Right lung (tissue), 10 donors: ENCODE measurements at places on chromosomes 6 and 20.

DNA sequence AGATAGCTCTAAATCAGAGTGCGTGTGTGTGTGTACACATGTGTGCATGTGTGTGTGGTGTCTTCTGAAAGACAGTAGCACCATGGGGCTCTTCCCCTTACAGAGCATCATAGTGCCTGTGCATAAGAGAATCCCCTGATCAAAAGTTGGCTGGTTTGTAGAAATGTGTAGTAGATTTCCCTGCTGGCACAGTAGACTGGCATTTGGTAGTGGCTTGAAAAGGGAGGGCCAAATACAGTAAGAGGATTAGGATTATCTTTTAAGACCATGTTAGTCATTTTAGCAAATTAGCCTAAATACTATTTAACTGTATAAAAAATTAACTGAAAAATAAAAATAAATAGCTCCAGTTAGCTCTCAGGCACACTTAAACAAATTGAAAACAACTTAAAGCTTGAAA lies 112.6 kb downstream of the B3GAT2 start:
- DNase-seq: no peak

- DNase-seq: peak; percentile 74
These were observed 43.1 kb upstream of the TNFAIP3 start for GRCh38 chr6:137823826-137824555.

- DNase-seq: no peak
These were observed 7.0 kb downstream of the BEND3 start for GRCh38 chr6:107108201-107108890.

DNA sequence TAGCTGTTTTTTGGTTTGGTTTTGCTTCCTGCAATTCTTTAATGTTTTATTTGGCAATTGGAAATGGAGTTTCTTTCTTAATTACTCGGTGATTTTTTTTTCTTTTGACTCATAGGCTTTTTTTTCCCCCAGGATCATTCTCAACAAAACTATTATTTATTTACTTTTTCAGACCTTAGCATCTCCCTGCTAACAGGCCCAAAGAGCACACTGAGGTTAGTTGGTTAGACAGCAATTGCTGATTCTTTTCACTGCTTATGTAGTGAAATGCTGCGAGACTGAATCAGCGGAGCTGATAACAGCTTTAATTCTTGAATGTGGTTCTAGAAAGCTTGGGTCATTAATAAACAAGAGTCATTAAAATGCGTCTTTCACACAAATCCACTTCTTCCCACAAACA lies 79.1 kb upstream of the ZFP64 start:
- DNase-seq: no peak

- DNase-seq: no peak
These were observed 4.6 kb upstream of the TXNDC5 start for GRCh38 chr6:7914991-7915789.

DNA sequence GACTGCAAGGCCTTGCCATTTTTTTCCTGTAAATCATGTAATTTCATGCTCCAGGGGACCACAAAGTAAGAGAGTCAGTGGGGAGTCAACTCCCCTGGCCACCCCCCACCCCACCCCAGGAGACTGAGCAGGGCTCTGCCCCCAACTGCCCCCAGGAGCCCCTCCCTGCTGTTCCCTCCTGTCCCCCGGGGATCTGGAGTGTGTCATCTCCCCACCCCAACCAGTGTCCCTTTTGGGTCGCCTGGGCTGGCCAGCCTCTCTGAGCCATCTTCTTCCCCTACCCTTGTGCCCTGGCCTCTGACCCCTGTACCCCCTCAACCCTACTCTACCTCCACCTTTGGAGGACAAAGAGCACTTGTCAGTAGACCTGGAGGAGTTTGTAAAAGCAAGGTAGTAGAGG lies 29.4 kb downstream of the FOXP4 start:
- DNase-seq: no peak

DNA sequence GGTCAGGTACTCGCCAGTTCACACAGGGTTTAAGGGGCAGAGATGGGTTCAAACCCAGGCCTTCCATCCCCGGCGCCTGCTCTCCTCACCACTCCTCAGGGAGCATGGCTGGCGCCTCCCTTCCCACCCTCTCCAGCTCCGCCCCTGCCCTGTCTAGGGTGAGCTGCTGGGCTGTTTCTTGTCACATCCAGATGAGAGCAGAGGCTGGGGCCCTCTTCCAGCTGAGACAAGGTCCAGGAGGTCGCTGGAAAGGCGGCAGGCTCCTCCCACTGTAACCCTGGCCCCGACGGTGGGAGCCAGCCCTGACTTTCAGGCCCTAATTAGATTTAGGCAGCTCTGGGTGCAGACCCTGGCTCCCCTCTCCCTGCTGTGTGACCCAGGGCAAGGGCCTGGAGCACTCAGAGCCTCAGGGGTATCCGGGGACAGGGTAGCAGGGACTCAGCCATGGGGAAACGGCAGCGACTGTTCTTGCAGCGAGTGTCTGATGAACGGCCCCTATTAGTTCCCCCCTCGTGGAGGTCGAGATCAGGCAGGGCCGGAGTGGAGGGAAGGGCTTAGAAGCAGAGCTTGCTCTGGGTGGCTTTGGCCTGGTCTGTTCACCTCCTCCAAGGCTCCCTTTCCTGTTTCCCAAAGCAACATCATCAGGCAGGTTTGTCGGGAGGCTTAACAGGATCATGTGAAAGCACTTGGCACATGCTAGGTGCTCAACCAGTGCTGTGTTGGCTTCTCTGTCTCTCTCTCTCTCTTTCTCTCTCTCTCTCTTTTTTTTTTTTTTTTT lies 33.4 kb downstream of the SNAI1 start:
- no peak for DNase-seq

DNA sequence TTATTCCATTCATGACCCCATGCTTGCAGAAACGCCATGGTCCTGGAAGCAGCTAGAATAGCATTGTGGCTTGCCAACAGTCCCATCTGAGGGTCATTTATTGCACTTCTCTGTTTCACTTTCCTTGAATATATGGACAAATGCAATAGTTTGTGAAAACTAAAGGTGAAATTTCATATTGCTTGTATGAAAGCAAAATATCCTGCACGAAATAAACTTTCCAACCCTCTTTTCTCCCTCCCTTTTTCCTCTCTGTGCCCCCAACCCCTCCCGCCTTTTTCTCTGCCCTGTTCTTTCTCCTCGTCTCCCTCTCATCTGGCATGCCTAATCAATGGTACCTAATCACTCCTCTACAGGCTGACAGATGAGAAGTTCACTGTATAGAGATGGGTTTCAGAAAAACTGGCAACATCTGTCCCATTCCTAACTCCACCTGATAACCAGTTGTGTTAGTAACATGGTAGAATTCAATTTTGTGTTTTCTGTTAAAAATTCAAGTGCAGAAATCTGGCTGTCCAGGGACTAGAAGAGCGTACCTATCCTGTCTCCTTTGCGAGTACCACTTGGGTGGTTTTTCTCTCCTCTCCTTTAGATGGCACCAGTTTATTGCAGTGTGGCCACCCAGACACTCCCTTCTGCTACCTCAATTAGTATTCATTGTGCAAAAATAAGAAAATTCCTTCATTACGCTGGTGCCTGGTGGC lies 198.6 kb downstream of the FOXA2 start:
- DNase-seq: no peak

DNA sequence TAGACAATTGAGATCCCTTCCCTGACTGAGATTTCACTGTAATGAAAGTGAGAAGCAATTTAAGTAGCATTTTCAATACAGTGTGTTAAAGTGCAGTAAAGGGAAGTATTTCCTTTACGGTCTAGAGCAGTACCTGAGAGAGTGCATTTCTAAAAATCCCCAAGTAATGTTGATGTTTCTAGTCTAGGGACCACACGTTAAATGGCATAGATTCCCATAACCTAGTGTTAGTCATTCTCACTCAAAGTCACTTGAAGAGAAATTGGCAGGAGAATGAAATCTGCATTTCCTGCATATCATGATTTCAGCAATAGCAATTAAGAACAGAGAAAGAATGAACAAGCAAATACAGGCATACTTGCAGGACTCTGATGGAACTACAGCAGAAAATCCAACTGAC lies 67.9 kb downstream of the CGA start:
- DNase-seq: no peak

- DNase-seq: no peak
These were observed 925.0 kb upstream of the MAN1A1 start for GRCh38 chr6:120274547-120274946.

GRCh38 chr6:30169658-30170614 lies 6.6 kb downstream of the TRIM15 start:
- DNase-seq: no peak

DNA sequence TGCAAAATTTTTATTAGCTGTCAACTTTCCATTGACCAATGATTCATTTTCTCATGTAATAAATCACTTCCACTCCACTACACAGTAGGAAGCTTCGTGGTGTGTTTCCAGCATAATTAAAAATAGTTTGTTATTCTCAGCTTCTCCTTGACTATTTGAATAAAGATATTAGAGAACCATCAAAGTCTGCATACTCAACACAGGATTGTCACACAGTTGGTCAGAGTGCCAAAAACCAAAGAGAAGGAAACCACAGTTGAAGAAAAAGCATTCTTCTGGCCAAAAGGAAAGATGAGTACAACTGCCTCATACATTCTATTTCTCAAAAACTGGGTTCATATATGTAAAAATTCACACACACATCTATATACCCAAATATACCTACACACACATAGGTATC lies 455.1 kb upstream of the HSF2 start:
- DNase-seq: no peak

- no peak for DNase-seq
These were observed 221.3 kb downstream of the QKI start for GRCh38 chr6:163635731-163636364.

DNA sequence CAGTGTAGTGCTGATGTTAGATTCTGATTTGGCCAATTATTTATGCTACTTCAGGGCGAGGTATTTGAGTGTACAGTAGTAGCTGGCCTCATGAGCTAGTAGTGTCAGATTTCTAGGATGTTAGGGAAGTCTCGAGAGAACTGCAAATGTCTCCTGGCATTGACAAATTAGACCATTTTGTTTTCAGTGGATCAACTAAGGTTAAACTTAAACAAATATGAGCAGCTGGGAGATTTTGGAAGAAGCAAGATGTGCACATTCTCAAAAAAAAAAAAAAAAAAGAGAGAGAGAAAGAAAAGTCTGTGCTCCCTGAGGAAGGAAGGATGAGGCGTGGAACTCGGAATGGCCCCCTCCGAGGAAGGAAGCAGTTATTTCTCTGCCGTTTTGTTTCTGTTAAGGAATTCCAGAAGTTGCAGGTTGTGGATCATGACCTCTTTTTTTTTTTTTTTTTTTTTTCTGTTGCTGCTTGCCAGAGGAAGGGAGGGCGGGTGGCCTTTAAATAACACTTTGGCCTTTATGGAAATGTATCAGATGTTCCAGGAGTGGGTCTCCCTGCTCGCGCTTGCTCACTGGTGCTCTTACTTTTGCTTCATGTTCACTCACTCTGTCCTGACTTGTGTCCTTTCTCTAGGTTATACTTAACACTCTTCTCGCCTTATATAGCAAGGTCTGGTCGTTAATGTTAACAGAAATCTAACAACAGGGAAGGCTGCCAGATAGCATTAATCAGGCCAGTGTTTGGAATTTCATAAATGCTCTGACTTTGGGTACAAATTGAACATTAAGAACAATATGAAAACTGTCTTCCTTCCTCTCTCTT lies 124.4 kb downstream of the TCP11 start:
- DNase-seq: peak; percentile 65

GRCh38 chr6:46000905-46001304 lies 14.8 kb downstream of the CLIC5 start:
- no peak for DNase-seq

DNA sequence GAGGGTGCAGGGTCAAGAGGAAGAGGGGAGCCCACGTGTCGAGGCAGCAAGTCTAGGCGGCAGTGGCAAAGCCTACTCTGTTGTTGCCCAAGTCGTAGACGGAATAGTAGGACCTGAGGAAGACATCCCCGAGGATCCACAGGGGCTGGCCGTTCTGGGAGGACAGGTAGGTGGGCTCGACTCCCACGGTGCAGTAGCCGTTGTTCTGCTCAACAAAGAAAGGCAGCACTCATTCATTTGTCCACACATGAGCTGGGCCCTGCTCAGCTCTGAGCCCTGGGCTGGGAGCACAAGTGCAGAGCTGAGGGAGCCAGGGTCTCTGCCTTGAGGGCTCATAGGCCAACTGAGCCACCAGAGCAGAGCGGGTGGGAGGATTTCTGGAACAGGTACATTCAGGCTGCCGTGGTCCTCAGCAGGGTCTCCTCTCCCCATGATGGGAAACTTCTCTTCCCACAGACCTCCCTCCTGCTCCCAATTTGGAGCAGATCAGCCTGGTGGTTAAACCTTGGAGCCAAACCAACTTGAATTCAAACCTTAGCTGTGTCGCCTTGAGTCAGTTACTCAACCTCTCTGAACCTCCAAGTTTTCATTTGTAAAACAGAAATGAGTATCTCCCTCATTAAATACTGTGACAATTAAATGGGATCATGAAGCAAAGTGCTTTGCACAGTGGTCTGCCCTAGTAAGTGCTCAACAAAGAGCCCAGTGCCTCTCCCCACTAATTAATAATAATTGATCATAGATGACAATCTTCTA lies 1.6 kb upstream of the TFEB start:
- DNase-seq: no peak

- peak; percentile 45 for DNase-seq
These were observed 700 bp downstream of the GFOD1 start for GRCh38 chr6:13486679-13487121.

- peak; percentile 75 for DNase-seq
These were observed 104.6 kb upstream of the EXOC2 start for GRCh38 chr6:797479-798077.

- no peak for DNase-seq
These were observed 6.1 kb upstream of the BAK1 start for GRCh38 chr6:33586108-33586640.

DNA sequence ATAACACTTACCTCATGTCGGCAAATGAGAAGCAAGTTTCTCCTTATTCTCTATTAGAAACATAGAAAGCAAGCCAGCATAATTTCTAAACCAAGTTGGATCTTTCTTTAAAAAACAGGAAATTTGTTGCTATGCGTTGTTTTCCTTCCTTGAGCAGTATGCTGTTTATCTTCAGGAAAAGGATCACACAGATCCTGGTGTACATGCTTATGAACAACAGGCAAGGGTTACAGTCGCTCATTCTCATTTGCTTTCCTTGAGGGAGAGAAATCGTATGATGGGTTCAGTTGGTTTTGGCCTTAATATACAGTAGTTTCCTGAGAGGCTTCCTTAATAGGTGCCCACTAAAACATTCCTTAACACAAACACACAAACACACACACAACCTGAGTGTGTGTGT lies 118.8 kb downstream of the FYN start:
- no peak for DNase-seq

- DNase-seq: peak; percentile 65
These were observed 79.2 kb upstream of the BACH2 start for GRCh38 chr6:90375681-90376439.
